ENCODE measurements at places on chromosomes 5 and 9.

- DNase-seq, result no peak
Measured at GRCh38 chr5:63931836-63932235, 30.4 kb downstream of the HTR1A start.

- DNase-seq, result no peak
Measured at GRCh38 chr5:124260921-124261515, 485.4 kb downstream of the ZNF608 start.

- no peak for DNase-seq
Measured at GRCh38 chr5:69238760-69239251, 4.1 kb downstream of the CDK7 start.

GRCh38 chr9:119559056-119559455, 189.8 kb upstream of the BRINP1 start:
- DNase-seq, result no peak

GRCh38 chr9:115146581-115147021, 28.6 kb upstream of the TNC start:
- no peak for DNase-seq

DNA sequence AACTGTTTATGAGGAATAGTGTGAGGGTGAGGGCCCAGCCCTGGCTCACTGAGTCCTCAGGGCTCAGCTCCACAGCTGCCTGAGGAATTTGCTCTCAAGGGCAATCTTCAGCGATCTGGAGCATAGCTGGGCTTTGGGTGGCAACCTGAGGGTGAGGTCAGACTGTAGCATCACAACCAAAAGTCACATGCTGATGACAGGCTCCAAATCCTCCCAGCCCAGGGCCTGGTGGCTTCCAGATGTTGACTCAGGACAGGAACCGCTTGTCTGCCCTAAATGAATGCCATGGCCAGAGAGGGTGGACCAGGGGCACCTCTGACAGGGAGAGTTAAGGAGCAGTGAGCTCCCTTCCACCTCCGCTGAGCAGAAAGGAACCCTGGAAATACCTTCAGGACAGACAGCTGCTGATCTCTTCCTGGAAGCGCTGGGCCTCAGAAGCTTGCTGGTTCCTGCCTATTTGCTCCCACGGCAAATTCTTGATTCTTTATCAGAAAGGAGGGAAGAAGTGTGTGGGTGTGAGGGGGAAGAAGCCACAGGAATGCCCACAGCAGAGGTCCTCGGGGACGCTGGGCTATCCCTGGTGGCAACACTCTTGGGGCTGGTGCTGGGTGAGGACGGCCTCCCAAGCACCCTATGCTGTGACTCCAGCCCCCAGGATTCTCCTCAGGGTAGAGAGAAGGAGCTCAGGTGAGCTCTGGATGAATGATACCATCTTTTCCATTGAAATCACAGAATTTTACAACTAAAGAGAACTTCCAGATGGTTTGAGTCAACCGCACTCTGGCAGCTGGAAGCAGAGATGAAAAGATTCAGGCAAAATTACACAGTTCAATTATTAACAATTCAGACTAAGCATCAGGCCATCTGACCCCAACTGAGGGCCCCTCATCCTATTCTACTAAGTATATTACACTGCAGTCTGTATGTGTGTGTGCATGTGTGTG, 13.8 kb upstream of the CTSL start:
- no peak for DNase-seq

DNA sequence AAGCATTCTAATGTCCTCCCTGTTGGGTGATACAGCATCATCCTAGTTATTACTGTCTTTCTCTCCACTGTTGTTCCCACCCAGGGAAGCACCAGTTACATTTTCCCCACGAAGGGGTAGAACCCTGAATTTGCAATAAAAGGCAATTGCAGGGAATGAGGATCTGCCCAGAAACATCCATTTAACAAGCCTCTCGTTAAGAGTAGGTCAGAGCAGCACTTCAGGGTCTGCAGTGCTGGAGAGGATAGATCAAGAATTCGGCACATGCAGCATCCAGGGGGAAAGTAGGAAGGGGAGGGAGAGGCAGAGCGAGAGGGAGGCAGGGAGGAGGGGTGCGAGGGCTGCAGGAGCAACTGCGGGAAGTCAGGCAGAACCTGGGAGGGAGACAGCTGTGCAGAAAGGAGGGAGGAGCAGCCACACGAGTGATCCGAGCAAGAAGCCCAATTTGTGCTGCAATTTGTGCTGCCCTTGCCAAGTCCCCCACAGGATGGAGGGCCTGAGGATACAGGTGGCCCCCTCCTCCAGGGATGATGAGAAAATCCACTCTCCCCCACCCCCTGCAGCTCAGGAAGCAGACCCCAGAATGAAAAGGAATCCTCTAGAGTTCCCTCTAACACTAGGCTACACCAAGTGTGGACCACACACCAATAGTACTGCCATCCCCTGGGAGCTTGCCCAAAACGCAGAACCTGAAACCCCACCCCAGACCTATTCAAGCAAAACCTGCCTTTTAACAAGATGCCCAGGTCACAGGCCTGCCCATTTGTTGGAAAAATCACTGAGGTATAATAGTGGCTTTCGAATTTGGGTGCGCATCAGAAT, 62.2 kb downstream of the EPB41L4B start:
- peak; percentile 72 for DNase-seq

DNA sequence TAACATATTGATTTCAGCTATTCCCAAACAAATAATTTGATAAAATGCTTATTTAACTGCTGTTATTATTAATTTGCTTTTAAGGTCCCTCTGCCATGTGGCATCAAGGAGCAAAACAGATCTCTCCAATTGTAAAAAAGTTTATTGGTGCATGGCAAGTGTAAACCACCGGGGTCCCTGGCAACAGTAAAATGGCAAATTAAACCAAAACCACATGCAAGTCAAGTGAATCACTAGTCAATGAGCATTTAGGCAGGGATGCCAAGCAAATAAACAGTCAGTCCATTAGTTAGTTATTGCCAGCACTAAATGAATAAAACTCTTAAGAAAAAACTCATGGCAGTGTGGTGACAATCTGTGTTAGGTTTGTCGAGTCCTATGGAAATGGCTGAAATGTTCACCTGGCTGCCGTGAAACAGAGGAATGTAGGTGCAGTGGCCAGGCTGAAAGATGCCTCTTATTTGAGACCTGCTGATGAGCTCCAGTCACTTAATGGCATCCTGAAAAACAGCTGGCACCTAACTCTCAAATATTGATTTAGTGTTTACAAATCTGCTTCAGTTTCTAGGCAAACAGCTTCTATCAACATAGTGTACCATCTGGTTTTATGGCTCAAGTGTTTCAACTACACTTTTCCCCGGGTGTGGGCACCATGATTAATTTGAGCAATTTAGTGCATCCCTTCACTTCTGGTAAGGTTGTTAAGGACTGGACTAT, 296.5 kb upstream of the ITGA1 start:
- peak; percentile 95 for DNase-seq

DNA sequence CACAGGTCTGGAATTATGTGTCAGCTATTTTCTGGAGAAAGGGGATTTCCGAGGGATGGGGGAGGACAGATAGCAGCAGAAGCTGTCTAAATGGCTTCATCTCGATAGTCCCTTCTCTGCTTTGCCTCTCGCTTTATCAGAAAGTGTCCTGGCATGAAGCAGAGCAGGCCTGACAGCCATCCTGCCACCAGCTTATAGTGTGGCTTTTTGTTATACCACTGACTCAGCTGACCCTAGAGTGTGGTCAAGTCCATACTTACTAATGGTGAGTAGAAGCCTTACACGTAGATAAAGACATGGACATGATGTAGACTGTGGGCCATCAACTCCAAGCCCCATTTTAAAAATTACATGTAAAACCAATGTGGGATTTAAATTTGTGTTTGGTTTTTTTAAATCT, 50.0 kb downstream of the RCL1 start:
- no peak for DNase-seq

DNA sequence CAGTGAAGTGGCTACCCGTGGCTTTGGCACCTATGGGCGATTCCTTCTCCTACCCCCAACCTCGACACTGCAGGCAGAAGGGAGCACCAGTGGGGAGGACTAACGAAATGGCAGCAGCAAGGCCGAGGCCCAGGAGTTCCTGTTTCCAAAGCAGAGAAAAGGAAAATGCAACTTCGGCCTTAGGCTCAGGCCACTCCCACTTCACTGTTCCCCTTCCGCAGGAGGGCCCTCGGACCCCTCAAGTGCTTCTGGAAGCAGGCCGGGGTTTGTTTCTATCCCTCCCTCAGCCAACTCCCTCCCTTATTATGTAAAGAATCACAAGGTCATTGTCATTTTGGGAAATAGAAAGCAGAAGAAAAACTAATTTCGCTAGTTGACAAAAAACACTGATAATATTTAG, 36.4 kb upstream of the NKX2-5 start:
- DNase-seq, result no peak

DNA sequence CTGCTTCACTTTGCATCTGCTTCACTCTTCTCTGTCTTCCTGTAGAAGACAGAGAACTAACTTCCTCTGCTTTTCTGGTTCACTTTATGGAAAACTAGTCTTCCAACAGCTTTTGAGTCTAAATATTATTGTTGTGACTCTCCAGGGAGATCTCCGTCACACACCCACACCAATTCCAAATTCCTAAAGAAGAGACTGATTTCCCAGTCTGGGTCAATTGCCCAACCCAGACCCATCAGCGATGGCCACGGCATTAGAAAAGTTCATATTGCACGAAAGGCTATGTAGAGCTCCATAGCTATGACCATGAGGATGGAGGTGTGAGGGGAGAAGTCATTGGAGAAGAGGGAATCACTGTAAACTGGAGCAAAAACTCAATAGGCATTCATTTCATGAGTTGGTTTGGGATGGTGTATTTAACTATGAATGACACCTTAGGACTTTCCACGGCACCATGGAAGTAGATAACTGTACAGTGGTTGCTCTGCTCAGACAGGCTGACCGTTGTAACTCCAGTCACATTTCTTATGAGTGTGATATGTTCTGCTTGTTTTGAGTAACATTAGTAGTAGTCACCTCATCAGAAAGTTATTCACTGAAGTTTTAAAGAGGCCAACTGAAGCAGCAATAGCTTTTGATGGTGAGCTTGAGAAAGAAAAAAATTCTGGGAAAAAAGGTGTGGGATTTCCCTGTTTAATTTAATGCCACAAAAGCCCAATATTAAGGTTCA, 78.1 kb upstream of the MAMDC2 start:
- no peak for DNase-seq

DNA sequence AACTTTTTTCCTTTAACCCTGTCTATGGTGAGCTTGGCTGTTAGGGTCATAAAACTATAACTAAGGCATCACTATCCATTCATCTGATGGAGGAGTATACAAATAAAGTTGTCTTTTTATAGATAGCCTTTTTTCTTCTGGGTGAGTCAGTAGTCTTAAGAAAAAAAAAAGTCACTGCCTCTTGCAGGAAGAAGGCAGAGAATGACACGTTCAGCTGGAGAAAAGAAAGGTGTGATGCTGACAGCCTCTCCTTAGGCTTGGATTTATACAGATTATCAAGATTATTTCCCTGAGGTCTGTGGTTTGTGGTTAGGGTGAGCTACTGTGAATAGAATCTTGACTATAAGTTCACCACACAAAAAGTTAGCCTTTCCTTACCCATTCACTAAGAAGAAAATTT, 23.0 kb downstream of the EPB41L4B start:
- DNase-seq, result no peak

DNA sequence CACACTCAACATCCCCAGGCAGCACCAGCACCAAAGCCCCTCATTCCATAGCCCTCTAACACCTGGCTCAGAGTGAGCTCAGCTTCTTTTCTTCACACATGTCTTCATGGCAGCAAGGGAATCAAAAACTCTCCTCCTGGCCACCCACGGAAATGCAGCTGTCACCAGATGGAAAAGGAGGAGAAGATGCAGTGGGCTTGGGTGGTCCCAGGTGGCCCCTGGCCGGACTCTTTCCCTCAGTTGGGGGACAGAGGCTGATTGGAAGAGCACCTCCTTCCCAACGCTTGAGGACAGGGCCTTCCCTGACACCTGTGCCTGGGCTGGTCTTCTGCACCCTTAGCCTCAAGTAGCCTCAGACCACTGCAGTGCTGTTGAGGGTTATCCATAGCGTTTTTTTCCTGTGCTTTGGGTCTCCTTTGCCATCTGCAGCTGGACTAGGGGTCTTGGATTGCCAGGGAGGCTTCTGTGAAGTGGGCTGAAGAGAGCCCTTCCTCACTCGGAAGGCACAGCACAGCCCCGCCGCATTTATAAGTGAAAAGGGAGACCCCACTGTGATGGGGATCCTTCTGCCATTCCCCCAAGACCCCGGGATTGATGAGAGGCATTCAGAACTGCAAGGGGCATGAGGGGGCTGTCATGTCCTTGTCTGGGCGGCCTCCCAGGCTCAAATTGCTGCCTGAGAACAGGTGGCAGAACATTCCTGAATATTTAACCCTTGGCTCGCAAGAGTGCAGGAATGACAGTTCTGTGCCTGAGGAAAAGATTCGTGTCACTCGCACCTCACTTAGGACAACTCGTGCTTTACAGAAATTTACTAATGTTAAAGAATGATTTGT, 200.0 kb downstream of the AUH start:
- no peak for DNase-seq

- no peak for DNase-seq
Measured at GRCh38 chr9:94984891-94985476, 258.5 kb downstream of the AOPEP start.

DNA sequence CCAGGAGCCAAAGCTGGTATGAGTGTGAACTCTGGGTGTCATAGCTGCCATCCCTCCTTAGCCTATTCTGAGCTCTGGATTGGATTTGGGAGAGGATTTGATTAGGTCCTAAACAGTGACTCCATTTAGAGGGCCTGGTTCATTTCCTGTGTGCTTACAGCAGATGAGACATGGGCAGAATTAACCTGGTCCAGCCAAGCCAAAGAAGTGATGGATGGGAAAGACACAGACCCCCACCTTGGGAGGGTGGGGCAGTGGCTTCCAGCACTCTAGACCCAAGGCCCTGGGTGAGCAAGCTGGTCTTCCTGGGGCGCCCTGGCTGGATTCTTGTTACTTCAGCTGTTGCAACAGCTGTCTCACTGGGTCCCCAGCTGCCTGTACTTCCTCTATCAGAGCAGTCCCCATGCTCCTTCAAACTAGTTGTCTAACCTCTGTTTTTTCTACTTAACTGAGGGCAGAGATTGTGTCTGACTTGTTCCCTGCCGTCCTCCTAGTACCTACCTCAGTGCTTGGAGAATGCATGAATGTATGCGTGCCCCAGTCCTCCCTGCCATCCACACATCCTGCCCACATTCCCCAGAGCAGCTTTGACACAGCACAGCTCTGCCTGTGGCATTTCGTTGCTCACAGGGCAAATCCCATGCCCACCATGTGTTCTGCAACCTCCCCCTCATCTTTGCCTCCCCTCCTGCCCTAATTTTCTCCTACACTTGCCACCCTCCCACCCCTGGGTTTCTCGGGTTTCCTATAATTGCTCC, 115.9 kb downstream of the RGS3 start:
- no peak for DNase-seq

GRCh38 chr5:132132138-132132537, 58.5 kb downstream of the CSF2 start:
- no peak for DNase-seq

- no peak for DNase-seq
Measured at GRCh38 chr5:65305913-65306312, 175.8 kb downstream of the ADAMTS6 start.

GRCh38 chr9:120284821-120285220, 295.1 kb downstream of the CDK5RAP2 start:
- no peak for DNase-seq
